T-helper 17 cell (primary cell): ENCODE measurements at places on chromosomes 5 and 9. TPM values are rescaled to one million over a fixed set of nuclear protein-coding genes. Genes with fewer than 3 reads are reported as not detected.

GRCh38 chr5:170619869-170620268 is 116.0 kb downstream of the KCNIP1 start:
- no peak for DNase-seq

The SETD9 gene
- 4.5 TPM for total RNA-seq

DNA sequence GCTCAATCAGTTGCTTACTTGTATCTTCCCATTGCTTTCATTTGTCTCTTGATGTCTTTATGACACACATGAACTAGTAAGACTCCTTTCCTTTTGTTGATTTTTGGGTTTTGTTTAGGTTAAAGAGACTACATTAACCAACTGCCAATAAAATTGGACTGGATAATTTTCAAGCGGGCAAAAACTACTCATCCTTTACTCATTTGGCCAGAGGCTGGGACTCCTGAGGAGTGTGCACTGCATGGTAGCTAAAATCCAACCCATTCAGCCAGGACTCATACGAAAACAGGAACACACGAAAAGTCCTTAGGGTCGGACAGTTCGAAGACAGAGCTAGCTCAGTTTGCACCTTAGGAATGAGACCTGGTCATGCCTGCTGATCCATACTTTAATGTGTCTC is 6.0 kb downstream of the SLC46A2 start:
- DNase-seq, result no peak

The SPATA6L gene
- total RNA-seq, result 5.7 TPM

GRCh38 chr9:5556101-5556705 is 45.9 kb downstream of the PDCD1LG2 start:
- no peak for DNase-seq

The GCNT4 gene
- total RNA-seq, result 5.3 TPM

The GFRA3 gene
- total RNA-seq, result not detected

DNA sequence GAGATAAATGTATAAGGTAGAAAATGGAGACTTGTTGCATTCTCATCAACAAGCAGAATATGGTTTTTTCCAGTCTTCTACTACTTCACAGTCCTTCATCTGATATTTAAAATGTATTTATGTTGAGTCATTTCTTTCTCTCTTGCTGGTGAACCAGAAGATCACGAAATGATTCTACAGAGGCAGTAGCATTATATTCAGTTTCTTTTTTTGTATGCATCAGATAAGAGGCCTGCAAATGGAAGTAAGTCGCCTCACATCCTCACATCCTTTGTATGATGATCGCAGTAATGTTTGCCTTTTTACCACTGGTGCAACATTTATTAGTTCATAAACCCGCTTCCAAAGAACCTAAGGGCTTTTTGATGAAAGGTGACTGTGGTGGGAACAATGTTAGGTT is 22.1 kb upstream of the IL13 start:
- no peak for DNase-seq

- DNase-seq, result no peak
Observed at GRCh38 chr5:124599028-124599973, 147.1 kb downstream of the ZNF608 start.

GRCh38 chr5:142572006-142572405 is 113.9 kb downstream of the FGF1 start:
- no peak for DNase-seq

DNA sequence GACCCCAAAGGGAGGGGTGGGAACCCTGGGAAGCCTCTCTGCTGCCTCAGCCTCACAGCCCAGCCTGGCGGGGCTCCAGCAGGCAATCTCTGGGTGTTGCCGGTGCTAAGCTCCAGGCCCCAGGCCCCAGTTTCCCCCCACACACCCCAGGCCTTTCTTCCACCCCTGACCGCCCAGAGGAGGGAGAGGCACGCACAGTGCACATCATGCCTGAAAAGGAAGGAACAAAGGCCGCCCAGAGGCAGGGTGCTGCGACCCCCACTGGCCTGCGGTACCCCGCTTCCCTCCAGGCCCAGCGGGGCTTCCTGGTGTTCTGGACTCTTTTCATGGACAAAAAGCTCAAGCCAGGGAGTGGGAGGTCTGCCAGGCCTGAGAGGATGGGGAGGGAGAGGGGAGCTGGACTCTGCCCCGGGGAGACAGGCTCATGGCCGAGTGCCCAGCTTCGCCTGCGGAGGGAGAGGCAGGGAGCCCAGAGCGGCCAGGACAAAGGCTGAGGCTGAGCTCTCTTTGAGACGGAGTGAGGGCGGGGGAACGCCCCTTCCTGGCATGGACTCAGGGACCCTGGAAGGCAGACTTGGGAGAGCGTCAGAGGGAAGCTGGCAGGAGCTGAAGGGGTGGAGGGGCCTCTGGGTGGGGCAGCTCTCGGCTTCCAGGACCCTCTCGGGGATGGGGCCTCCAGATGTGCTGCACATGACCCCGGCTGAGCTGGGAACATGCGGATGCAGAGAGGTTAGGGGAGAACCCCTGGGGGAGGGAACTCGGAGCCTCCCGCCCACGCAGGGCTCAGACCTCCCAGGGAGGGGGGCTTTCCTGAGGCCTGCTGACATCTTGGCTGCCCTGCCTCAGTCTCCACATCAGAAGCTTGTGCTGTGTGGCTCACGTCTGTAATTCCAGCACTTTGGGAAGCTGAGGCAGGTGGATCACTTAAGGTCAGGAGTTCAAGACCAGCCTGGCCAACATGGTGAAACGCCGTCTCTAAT is 1.8 kb upstream of the ENTPD2 start:
- DNase-seq, result no peak

The NR4A3 gene
- 48.2 TPM for total RNA-seq
